ENCODE measurements at places on chromosomes 11 and 22. TPM values are rescaled to one million over a fixed set of nuclear protein-coding genes. Genes with fewer than 3 reads are reported as not detected.
A peak's percentile ranks its signal among the peaks of the same experiment; 100 is the strongest.

CYB5R2 gene
- total RNA-seq, result 0.63 TPM

ANO5 gene
- 0.03 TPM for total RNA-seq

KCTD14 gene
- not detected for total RNA-seq

DBX1 gene
- not detected for total RNA-seq

BMAL1 gene
- total RNA-seq, result 8.8 TPM

SLC22A24 gene
- total RNA-seq, result not detected

GRCh38 chr22:49838771-49839717, 11.4 kb upstream of the BRD1 start:
- DNase-seq, result peak; percentile 89

DNA sequence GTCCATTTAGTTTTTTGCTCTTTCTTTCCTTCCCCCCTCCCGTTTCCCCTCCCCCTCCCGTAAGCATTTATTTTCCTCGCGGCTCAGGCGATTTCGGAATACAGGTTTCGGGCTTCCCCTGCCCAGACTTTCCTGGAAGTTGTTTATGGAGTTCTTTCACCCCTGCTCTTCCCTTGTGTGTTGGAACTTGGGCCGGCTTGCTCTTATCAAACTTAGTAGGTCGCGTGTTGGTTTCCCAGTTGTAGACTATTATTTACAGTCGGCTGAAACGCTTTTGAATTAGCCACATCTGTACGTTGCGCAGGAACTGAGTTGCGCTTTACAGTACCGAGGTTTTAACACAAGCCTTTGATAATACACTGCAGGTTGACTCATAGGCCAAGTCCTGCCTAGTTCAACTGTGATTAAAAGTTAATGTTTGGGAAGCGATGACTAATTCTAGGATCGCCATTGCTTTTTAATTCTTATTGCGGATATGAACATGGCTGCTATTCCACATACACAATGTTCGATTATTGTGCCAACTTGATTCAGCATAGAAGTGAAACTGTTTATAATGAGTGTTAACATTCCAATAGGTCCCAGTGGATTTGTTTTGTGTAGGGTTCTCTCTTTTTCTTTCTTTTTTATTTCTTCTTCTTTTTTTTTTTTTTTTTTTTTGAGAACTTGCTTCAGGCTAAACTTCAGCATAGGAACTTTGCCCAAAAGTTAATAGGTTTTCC, 1.7 kb downstream of the YAP1 start:
- DNase-seq, result no peak

GRCh38 chr11:8356721-8357504, 93.2 kb upstream of the LMO1 start:
- DNase-seq, result no peak

DNA sequence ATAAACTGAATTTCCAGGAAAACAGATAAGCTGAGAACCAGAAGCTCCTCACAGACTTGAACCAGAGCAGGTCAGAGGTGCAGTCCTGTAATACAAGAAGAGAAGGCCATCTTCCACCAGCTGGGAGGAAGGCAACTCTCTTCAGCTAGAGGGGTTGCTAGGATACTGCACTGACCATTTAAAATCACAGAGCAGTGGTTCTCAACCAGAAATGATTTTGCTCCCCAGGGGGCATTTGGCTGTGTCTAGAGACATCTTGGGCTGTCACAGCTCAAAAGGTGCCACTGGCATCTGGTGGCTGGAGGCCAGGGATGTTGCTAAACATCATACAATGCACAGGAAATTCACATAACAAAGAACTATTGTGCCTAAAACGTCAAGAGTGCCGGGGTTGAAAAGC, 17.2 kb downstream of the OPCML start:
- no peak for DNase-seq

DNA sequence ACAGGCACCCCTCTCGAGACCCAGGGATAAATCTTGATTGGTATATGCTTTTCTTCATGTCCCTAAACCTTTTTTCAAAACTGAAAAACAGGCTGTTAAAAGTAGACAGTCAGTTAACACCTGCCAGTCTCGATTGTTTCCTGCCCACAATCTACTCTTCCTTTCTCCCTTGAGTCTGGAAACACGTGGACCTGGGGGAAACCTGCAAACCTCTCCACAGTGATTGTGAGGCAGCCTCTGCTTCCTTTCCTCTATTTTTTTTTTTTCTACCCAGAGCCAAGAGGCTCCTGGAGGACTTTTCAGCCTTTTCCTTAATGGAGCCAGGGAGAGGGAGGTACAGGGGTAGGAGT, 69.4 kb upstream of the CLMP start:
- no peak for DNase-seq

DNA sequence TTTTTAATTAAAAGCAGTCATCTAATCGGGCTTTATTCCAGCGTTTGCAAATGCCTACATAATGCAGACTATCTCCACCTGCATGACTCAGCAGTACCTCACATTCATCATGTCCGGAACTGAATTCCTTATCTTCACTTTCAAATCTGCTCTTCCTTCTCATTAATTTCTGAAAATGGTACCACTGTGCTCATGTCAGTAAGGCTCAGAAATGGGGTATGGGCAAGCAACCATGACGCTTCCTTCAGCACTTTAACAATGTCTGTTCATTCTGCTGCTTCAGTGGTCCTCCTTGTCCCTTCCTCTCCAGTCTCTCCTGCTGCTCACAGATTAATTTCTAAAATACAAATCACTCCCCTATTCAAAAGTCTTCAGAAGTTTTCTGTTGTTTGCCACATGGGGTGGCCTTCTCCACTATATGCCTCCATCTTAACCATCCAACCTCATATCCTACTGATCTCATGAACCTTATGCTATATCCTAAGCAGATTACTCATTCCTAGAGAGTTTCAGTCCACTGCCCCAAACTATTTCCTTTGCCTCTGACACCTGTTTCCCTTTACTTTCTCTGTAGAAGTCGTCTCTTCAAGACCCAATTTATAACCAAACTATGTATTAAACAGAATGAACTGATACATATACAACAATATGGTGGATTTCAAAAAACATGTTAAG, 7.0 kb downstream of the GTF2H1 start:
- DNase-seq, result no peak

- DNase-seq, result peak; percentile 1
Observed at GRCh38 chr22:49666146-49666809, 161.4 kb downstream of the BRD1 start.

DNA sequence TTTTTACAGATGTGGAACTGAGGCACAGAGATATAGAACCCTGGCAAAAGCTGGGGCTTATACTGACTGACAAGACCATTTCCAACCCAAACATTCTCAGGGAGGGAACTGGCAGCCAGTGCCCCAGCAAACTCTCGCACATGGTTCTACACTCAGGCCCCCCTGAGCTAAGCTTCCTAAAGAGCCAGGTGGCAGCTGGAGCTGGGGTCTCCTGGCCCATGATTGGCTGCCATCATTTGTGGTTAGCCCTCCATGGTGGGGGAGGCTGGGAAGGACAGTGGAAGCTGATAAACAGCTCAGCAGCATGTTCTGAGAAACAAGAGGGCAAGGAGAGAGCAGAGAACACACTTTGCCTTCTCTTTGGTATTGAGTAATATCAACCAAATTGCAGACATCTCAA, at the start of gene RAG1:
Gene RAG1, plus strand, starts transcription at position 314 of the 400 bp plus-strand sequence. CDS start 5,298 bp downstream, outside the sequence.
- DNase-seq, result no peak

DNA sequence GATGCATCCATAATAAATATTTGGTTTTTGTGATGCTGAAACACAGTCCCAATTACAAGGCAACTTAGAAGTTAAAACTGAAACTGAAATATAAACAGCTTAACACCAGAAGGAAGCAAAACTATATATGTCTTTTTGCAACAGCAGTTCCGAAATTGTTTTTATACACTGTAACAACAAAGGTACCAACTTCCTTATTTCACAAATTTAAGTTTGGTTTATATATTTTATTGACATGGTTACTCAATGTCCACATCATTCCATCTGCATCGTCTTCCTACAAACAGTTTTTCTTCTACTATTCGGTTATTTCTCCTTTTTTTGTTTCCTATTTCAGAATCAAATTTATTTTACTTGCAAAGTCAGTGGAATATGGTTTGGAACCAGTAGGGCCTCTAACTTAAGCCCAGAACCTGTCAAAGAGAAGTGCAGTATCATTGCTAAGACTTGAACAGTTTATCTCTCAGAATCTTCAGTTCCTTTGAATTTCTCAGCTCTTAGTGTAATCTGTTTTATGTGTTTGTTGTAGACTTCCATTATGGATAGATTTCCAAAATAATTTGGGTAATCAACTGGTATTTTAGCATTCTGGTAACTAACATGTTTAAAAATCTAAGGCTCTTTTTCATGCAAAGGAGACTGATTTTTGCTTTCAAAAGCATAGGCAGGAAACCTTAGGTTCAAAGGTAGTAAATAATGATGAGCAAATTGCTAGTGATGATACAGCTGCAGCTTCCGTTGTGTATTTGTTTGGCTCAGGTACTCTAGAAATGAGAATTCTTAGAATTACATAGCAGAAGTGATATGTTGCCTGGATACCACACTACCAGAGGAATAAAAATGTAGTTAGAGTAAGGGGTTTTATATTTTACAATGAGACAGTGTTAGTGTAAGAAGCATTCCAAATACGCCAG, 8.2 kb upstream of the HSPA8 start:
- no peak for DNase-seq

DNA sequence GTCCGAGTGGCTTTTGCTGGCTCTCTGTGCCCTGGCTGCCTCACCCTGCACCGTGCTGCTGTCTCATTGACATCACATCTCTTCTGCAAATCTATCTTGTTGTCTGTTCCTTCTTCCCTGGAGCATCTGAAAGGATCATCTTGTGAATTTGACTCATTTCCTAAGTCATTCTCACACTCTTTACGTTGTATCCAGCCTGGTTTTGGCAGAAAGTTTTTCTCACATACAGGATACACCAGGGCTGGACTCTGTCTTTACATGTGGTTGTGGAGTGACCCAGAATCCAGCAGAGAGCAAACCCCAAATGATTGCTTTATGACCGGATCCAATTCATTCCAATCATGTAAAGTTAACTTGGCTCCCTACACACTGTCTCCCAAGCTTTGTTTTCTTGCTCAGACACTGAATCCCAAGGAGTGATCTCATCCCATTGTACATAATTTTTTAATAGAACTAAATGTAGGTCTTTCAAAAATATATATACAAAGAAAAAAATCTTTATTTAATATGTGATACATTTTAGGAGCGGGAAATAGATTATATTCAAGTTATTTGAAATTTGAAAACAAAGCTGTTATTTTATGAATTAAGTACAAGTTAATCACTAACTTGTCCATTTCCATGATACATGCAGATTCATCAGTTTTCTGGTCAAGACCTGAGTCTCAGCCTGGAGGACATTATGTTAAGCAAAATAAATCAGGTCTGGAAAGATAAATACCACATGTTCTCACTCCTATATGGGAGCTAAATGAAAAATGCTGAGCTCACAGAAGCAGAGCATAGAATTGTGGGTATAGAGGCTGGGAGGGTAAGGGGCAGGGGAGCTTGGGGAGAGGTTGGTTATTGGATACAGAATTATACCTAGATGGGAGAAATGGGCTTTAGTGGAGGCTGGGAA, 2.9 kb upstream of the RFPL1 start:
- DNase-seq, result no peak

DNA sequence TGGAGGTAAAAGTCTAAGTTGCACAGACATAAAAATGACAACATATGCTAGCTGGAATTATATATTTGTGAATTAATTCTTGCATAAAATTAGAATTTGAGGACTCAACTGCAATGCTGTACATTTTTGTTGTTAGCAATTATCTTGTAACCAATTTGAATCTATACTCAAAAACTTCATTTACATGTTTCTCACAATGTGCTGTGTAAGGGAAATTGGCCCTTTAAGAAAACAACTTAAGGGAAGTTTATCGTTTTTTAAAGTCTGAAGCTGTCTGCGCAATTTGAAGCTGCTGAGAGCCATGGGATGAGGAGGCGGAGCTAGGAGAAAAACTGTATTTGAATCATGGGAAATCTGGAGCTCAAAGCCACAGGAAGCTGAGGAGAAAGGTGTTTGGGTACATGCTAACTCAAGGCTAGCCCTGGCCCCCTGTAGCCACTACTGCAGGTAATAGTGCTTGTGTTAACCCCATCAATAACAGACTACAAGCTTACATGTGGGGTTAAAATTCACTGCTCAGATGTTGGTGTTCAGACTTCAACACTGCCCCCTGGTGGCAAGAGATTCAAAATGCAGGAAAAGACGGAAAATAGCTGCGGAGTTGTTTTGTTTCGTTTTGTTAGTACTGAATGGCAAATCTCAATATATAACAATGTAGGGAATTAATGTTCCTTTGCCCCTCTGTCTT, 126.1 kb downstream of the BRD1 start:
- DNase-seq, result no peak

GRCh38 chr11:58006940-58007339, 16.7 kb upstream of the OR9Q1 start:
- no peak for DNase-seq

DNA sequence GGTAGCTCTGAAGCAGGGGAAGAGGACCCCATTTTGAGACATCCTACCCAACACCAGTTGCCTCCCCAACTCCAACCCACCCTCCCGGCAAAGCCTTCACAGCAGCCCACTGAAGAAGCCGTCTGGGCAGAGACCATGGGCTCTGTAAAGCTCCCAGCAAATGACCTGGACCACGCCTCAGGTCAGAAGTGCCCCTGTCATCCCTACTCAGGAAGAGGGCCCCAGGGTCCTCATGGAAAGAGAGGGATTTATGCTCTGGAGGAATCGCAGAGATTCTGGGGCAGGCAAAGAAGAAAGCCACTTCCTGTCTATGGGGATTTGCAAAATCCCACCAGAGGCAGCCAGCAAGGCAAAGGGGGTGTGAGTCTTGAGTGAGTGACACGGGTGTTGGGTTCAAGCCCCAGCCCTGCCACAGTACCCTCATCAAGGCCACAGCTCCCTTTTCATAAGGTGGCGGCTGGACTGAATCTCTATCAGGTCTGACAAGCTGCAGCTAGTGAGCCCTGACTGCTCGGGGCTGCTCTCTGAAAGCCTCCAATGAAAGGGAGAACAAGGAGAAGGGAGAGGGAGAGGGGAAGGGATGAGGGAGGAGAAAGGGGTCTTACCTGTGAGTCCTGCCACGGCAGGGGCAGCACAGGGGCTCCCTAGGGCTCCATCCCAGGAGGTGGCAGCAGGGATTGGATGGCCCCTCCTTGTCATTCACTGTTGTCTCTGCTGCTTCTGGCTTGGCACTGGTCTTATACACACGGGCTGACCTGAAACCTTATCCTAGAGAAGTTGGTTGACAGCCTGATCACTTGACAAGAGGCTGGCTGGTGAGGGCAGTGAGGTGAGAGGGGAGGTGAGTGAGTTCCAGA, at the start of gene UCP3:
Gene UCP3, minus strand, starts transcription at position 713 of the 857 bp plus-strand sequence. CDS start 2,043 bp downstream, outside the sequence.
- DNase-seq, result no peak

- DNase-seq, result no peak
Observed at GRCh38 chr22:20591660-20592310, 84.4 kb downstream of the MED15 start.

- no peak for DNase-seq
Observed at GRCh38 chr11:34192481-34193401, 87.3 kb downstream of the NAT10 start.

GRCh38 chr11:85076535-85077330, 550.4 kb downstream of the DLG2 start:
- DNase-seq, result no peak

All from activated T-cell treated with anti-CD3 and anti-CD28 coated beads, Interleukin-2, amount 50 U/mL, for 4 hours (primary cell).